ENCODE measurements at places on chromosomes 2 and 18. TPM values are rescaled to one million over a fixed set of nuclear protein-coding genes. Genes with fewer than 3 reads are reported as not detected.

Gene OTOS
- not detected for total RNA-seq

Gene RNF149
- total RNA-seq, result 42.1 TPM

Gene MATN3
- 0.77 TPM for total RNA-seq

Gene DPYSL5
- total RNA-seq, result not detected

Gene ANKMY1
- 4.8 TPM for total RNA-seq

Gene FSHR
- total RNA-seq, result under 0.01 TPM

Gene YES1
- total RNA-seq, result 36.7 TPM

Gene CASP10
- 4.7 TPM for total RNA-seq

Gene CNGA3
- 0.16 TPM for total RNA-seq

Gene MALT1
- total RNA-seq, result 10.2 TPM

Gene ACMSD
- not detected for total RNA-seq

Gene TUBA4B
- total RNA-seq, result under 0.01 TPM

Gene SAG
- total RNA-seq, result not detected

Gene TRIM43
- total RNA-seq, result not detected

Gene BOK
- 9.3 TPM for total RNA-seq

Gene MC2R
- not detected for total RNA-seq

Gene ZSWIM2
- not detected for total RNA-seq

Gene CKAP2L
- 1.3 TPM for total RNA-seq
